ENCODE measurements at places on chromosomes 1 and 21.

DNA sequence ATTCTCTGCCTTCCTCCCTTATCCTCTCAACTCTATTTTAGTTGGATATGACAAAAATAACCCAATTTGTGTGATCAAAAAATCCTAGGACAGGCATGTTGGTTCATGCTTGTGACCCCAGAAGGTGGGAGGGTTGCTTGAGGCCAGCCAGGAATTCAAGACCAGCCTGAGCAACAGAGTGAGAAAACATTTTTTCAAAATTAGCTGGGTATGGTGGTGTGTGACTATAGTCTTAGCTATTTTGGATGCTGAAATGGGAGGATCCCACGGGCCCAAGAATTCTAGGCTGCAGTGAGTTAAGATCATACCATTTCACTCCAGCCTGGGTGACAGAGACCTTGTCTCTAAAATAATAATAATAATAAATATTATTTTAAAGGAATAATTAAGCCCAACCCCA, 1383.1 kb upstream of the ADGRL2 start:
- no peak for DNase-seq

DNA sequence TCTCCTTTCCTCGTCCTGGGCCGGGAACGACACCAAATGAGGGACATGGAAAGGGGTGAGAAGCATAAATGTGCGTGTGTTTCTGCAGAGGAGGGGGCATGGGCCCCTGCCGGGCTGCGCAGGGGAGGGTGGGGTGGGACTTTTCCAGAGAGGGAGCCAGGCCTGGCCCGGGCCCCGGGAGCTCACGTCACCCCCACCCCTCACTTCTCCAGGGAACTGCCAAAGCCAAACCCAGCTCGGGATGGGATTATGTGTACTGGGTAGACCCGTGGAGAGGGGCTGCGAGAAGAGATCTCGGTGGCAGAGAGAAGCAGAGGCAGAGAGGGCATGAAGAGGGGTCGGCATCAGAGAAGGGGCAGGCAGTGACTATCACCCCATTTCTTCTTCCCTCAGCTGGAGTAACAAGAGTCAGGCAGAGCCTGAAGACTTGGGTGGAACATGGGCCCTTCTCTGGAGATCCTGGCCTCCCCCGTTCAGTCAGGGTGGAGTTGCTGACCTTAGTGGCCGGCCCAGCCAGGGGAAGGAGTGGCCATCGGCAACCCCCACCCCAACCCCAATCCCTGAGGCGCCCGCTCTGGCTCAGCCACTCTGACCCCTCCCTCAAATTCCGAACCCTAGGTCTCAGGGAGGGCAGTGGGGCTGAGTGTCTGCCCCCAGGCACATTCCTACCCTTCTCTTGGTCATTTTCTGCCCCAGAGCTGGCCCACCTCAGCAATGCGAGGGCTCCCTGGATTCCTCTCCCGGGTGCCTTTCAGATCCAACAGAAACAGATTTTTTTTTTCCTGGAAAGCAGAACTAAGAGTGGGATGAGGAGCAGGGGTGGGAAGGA, 1.2 kb downstream of the ADAMTSL4 start:
- DNase-seq, result no peak

- no peak for DNase-seq
These were observed 729 bp downstream of the NADK start for GRCh38 chr1:1777583-1777899.

GRCh38 chr21:42406201-42406621, 2.5 kb downstream of the UBASH3A start:
- DNase-seq, result peak; percentile 58

DNA sequence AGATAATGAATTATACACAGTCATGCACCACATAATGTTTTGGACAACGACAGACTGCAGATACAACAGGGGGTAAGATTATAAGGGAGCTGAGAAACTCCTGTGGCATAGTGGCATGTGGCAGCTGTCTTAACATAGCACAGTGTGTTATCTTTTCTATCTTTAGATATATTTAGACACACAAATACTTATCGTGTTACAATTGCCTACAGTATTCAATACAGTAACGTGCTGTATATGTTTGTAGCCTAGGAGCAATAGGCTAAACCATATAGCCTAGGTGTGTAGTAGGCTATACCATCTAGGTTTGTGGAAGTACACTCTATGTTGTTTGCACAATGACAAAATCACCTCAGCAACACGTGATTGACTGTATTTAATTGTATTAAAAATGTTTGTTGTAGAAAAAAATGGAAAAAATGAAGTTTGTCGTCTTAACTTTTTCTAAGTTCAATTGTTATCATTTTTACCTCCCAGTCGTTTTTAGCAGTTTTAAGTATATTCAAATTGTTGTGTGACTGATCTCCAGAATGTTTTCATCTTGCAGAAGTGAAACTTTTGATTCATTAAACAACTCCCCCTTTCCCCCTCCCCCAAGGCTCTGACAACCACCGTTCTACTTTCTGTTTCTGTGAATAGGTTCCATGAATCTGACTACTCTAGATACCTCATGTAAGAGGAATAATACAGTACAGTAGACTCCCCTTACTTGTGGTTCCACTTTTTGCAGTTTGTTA, 351.0 kb upstream of the B3GALT2 start:
- peak; percentile 55 for DNase-seq

- no peak for DNase-seq
These were observed 81.1 kb upstream of the BTG3 start for GRCh38 chr21:17693801-17694200.

DNA sequence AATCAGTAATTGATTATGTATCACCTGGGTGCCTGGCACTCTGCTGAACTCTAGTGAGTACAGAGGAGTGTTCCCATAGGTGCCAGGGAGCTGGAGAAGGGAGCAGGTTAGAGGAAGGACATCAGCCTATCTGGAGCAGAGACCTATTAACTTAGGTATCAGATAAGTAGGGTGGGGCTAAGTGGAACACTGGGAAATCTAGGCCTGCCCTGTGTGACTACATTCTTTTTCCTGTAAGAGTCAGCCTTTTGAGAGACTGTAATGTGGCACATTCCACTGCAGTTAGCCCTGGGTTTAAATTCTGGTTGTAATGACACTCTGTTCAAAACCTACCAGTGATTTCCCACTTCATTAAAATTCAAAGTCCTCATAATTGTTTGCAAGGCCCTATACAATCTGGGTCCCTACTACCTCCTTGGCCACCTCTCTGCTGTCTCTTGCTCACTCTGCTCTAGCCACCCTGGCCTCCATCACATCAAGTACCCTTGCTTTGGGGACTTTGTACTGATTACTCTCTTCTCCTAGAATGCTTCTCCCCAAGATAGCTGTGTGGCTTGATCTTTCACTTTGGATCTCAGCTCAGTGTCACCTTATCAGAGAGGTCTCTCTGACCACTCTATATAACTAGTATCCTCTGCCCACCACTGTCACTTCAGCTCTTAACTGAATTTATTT, 12.9 kb downstream of the STX12 start:
- no peak for DNase-seq

GRCh38 chr1:180964056-180964455, 51.4 kb downstream of the KIAA1614 start:
- DNase-seq, result no peak

- no peak for DNase-seq
These were observed 18.1 kb upstream of the PSMA5 start for GRCh38 chr1:109444346-109444745.

- no peak for DNase-seq
These were observed 124.0 kb upstream of the SLC45A1 start for GRCh38 chr1:8193840-8194406.

- no peak for DNase-seq
These were observed 64.8 kb downstream of the HIVEP3 start for GRCh38 chr1:41853907-41854306.
